SK-N-DZ (cell line): ENCODE measurements at places on chromosomes 7 and 10.

- no peak for DNase-seq
Observed at GRCh38 chr10:22723343-22723779, 9.0 kb upstream of the PIP4K2A start.

DNA sequence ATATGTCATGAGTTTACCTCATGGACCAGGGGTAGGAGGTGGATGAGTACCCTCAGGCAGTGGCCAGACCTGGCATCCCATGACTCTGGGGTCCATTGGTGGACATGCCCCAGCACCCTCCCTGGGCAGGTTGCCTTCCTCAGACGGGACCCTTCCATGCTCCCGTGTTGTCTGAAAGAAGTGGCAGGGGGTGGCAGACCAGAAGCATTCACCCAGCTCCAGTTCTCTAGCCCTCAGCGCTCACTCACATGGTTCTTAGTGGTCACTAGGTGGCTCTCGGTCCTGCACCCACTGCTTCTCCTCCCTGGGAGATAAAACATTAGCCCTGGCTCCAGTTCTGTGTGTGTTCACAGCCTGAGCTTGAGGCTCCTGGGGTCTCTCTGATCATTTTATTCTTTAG, 6.0 kb downstream of the RBP3 start:
- no peak for DNase-seq

DNA sequence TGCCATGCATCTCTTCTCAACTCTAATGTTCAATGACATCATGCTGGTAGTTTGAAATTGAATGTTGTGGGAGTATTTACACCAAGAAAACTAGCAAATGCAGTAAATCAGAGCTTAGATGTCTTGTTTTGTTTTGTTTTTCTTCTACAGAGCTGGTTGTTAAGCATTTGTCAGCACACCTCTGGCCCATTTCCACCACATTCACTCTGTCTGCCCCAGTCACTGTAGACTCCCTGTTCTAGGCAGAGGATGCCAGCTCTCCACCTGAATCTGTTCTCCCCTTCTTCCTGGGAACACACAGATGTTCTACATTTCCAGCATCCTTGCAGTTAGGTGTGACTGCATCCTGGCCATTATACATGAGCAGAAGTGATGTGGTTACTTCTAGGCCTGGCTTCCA, 4.1 kb upstream of the ARHGAP22 start:
- no peak for DNase-seq

DNA sequence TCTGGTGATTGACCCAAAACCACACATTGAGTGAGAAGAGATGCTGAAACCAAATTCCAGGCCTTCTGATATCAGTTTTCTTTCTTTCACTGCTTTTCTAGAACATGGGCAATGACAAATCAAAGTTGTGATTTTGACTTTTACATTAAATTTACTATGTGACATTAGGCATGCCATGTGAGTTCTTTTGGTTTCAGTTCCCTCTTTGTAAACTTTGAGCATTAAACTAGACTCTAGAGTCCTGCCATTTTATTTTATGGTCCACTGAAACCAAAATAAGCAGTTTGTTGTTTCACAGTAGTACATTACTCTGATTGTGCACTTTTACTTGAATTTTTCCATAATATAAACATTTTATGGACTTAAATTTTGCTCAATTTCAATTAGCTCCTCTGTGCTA, 381.1 kb upstream of the SEMA3D start:
- no peak for DNase-seq

DNA sequence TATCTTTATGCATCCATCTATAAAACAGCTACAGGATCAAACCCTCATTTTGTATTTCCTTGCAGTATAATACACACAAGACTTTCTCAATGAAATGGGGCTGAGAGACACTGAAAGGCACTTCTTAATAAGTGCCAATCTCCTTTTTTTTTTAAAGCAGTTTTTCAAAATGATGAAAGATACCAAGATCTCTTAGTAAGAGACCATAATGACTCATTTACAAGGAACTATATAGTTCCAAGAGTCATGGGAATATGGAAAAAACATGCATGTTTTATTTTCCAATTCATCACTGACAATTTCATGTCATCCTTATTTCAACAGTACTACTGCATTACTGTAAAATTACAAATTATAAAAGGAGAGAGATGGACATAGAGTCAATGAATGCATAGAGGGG, 973.7 kb downstream of the GATA3 start:
- no peak for DNase-seq

DNA sequence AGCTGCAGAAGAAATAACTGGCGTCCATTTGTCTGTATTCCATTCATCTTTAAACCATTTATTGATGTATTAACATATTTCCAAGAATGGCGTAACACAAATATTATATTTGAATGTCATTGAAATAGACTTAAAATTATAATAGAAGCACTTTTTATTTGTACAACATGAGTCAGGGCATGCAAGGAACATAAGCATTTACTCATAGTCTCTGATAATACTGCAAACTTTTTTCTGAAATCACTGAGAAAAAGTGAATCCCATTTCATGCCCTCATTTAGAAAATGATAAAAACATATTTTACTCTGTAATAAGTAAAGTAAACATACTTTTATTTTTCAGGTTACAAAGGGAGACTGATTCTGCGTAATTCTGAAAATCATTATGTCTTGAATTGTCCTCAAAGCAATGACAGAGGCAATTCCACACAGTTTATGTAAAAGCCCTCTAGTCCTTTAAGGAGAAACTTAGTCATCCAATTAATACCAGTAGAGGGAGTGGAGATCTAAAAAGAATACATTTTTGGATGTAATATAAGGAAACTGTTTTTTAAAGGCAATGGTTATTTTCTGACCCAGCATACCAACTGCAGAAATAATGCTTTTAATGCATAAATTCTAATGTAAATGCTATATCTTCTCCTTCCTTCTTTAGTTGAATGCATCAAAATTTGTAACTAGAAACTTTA, 58.1 kb downstream of the AGMO start:
- DNase-seq = no peak

DNA sequence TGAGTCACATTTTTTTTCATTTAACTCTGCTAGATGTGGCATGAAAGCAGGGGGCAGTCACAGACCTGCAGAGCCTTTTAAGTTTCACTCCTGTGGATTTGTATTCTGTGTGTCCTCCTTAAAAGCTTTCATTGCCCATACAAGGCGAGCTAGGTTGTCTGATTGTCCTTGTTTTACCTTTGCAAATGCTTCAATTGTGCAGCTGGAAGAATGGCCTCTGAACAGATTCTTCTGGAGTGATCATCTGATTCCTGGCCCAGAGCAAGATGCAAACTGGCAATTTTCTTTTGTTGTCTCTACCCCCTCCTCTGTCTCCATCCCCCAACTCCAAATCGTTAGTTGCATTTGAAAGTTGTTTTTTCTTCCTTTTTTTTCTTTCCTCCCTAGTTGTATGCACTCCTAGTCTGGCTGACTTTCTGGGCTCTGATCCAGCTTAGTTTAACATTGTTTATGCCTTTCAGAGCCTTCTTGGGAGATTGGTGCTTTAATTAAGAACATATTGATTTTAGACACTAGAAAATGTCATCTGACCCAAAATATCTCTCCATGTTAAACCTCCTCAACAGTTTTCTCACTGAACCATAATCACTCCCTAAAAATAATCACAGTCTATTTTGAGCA, 150.2 kb downstream of the REEP3 start:
- no peak for DNase-seq

DNA sequence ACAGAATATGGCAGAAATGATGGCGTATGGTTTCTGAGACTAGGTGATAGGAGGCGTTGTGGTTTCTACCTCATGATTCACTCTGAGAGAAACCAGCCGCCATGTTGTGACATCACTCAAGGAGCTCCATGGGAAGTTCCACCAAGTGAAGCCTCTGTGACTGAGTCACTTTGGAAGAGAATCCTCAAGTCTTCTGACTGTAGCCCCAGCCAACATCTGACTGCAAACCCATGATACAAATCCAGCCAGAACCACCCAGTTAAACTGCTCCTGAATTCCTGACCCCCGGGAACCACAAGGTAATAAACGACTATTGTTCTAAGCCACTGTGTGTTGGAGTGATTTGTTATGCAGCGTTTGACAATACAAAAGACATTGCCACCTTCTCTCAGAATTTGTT, 91.1 kb upstream of the CARD11 start:
- DNase-seq = no peak

- DNase-seq = no peak
Observed at GRCh38 chr10:43960981-43961380, 312.3 kb upstream of the ZNF32 start.

GRCh38 chr7:106050002-106050745, 61.9 kb downstream of the SYPL1 start:
- no peak for DNase-seq

- no peak for DNase-seq
Observed at GRCh38 chr7:35694161-35694783, 663 bp downstream of the HERPUD2 start.

DNA sequence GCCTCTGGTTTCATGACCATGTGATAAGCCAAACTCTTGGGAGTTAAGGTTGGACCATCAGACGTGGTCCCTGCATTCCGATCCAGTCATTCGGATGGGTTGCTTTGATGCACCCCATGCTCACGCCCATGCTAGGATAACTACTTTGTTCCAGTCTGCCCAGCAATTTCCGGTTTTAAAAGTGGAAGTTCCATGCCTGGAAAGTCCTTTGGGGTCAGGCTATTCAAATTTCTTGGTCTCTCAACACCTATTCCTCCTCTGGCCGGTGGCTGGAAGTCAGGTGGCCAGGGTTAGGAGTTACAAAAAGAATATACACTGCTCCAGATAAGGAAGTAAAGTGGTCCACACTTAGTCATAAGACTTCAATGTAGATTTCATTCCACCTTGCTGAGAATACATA, 37.7 kb upstream of the HABP2 start:
- DNase-seq = no peak

GRCh38 chr10:73039635-73040034, 57.0 kb downstream of the P4HA1 start:
- no peak for DNase-seq

DNA sequence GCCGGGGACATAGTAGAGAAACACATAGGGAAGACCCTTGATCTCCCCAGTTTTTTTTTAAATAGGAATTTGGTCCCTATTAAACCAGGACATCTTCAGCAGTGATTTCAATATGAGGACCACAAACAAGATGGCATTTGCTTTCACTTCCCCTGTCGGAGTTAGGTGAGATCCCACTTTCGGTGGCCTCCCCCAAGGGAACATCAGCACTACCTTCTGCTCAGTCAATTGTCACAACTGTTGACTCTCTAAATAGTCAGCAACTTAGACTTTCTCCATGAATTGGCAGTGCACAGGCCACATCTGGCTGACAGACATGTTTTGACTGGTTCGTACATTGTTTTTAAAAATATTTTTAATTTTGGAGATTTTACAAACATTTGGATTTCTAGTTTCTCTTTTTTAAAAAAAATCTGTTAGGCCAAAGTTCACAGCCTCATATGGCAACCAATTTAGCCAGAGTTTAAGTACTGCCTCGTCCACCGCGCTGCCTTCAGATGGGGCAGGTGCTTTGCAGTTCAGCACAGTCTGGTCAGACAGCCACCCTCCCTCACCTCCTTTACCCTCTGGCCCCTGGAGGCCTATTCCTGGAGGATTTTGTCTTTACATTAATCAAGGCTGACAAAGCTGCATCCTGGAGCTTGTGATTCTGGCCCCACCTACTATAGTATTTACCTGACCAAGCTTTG, 139.2 kb upstream of the PRR15 start:
- DNase-seq = no peak

- DNase-seq = no peak
Observed at GRCh38 chr7:128739990-128740682, 977 bp downstream of the CALU start.

DNA sequence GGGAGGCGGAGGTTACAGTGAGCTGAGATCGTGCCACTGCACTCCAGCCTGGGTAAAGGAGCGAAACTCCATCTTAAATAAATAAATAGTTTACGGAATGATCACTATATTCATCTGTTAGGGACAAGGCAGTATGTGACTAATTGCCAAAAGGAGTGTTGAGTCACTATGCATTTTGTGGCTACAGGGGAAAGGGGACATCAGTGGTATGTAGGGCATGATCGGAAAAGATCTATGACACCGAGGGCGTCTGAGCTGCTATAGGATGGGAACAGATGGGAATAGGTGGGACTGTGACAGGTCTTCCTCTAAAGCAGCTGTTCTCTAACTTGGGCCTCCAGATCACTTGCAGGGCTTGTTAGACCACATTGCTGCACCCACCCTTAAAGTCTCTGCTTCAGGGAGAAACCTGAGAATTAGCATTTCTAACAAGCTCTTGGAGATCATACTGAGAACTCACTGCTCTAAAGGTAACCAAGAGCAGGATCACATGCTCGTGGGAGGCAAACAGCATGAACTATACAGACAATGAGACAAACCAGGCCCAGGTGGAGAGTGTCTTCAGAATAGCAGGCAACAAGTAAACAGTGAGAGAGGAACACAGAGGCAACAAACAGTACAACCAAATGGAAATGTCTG, 65.1 kb upstream of the ITGA8 start:
- DNase-seq = no peak

DNA sequence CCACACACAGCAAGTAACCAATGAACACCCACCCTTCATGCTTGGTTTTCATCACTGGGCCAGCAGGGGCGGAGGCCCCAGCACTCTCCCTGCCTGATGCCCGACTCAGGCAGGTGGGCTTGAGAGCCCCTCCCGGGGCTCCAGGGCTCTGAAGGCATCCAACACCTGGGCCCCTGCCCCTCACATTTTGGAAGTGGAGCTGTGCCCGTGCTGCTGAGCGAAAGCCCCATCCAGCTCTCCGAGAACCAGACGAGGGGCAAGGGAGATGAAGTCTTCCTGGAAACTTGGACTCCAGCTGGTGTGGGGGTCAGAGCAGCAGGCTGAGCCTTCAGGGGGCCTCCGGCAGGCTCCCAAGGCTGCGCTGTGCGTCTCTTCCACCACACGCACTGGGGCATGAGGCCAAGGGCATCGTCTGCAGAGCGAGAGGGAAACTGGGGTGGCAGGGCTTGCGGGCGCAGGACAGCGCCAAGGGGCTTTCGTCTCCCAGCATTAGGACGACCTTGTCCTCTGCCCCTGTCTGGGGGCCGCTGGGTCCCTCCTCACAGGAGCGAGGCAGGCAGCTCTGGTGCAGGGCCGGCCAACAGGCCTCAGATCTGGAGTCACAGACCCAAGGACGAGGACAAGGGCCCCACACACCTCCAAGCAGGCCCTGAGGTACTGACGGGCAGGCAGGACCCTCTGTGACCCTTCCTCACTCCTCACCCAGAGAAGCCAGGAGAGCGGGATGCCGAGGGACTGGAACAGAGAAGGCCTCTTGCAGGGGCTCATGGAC, 108.3 kb upstream of the FAM20C start:
- no peak for DNase-seq

DNA sequence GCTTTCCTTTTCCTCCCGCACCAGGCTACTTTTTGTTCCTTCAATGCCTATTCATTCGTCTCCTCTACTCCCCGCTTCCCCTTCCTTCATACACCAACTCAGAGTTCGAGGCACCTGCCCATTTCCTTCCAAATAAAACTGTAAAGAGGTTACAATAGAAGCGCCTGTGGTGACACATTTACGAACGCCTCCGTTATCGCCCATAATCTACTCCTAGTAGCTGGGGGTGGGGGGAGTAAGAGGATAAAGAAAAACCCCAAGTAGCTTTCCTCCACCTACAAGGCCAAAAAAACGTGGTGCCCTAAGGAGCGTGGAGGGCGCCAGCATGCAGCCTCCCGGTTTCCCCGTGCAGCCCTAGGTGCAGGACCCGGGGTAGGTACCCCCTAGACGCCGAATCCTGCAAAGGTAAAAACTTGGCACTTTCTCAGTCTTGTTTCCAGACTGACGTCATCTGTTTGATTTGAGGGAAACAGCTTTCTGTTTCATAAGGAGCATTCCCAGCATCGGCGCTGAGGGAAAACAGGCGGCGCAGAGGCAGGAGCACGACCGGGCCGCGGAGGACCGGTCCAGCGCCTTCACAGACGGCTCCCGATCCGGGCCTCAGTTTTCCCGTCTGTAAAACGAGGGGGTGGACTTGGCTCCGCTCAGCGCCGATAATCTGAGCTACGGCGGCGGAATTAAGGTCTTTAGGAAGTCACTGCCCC, 922 bp downstream of the PPA1 start:
- no peak for DNase-seq
